ENCODE measurements at places on chromosomes 2 and 18. TPM values are rescaled to one million over a fixed set of nuclear protein-coding genes. Genes with fewer than 3 reads are reported as not detected.
A peak's percentile ranks its signal among the peaks of the same experiment; 100 is the strongest.

DNA sequence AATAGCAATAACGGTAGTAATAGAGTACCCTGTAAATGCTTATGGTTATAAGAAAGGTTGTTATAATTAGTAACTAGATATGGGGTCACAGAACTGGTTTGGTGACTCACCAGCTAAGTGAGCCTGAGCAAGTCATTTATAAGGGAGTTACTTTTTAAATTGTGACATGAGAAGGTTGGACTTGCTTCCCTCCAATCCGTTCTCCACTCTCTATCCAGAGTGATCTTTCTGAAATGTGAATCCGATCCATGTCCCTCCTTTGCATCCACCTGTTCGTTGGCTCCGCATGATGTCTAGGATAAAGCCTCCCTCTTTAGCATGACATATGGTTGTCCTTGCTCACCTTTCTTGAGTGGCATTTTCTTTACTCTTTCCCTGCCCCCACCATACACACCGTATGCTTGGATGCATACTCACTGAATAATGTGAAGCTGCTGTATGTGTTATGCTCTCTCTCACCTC, 83.1 kb downstream of the CDC42EP3 start:
- no peak for DNase-seq

DNA sequence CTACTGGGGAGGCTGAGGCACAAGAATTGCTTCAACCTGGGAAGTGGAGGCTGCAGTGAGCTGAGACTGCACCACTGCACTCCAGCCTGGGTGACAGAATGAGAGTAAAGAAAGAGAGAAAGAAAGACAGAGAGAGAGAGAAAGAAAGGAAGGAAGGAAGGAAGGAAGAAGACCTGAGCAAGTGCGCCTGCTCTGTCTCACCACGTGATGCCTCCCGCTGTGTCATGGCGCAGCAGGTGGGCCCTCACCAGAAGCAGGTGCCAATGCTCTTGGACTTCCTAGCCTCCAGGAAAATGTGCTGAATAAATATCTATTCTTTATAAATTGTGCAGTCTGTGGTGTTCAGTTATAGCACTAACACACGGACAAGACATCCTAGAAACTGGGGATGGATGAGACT, 270.0 kb downstream of the CYP26B1 start:
- no peak for DNase-seq

DNA sequence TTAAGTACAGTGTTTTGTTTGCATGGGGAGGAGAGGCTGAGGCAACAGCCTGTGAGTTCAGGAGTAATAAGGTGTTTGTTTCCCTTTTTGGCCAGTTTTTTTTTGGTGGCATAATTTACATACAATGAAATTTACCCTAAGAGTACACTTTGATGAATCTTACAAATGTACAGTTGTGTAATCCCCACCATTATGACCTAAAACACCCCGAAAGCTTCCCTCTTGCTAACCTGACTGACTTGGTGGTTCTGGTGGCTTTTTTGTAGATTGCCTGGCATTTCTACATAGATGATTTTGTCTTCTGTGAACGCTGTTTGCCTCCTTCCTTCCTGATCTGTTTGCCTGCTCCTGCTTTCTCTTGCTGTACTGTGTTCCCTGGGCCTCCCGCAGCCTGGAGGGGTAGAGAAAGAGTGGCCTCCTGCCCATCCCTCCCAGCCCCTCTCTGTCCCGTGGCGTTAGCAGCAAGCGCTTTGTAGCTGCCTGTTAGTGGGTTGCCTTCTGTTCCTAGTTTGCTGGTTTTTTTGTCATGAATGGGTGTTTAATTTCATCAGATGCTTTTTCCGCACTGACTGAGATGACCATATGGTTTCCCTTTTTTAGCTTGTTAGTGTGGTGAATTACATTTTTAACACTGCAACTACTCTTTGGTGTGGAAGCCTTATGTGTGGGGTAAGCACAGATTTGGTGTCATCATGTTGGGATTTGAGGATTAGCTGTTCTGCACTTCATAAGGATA, 32.1 kb downstream of the ASAP2 start:
- DNase-seq = no peak

DNA sequence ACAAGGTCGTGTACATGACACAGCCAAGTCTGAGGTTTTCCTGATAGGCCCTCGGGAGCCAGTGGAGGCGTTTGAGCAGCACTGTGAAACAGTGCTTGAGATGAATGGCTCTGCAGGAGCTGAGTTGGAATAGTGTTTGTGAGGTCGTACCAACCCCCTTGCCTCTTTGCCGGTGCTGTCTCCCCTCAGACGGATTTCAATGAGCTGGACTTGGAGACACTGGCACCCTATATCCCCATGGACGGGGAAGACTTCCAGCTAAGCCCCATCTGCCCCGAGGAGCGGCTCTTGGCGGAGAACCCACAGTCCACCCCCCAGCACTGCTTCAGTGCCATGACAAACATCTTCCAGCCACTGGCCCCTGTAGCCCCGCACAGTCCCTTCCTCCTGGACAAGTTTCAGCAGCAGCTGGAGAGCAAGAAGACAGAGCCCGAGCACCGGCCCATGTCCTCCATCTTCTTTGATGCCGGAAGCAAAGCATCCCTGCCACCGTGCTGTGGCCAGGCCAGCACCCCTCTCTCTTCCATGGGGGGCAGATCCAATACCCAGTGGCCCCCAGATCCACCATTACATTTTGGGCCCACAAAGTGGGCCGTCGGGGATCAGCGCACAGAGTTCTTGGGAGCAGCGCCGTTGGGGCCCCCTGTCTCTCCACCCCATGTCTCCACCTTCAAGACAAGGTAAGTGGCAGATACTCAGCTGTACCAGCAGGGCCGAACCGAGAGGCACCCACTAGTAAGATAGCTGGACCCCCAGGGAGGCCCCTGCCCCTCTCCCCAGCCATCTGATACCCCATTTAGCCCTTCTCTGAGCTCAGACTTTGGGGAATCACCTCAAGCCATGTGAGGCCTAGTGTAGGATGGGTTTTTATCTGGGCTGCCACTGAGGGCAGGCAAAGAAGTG, 83.1 kb downstream of the EPAS1 start:
- no peak for DNase-seq

NMUR1 gene
- total RNA-seq = not detected

RNF152 gene
- total RNA-seq = 48.2 TPM

- no peak for DNase-seq
Measured at GRCh38 chr2:222424276-222424728, at the start of gene SGPP2. TSS of gene SGPP2 (plus strand) at chr2:222424543. CDS start at chr2:222424603, 60 bp downstream.

IER3IP1 gene
- 15.9 TPM for total RNA-seq

DNA sequence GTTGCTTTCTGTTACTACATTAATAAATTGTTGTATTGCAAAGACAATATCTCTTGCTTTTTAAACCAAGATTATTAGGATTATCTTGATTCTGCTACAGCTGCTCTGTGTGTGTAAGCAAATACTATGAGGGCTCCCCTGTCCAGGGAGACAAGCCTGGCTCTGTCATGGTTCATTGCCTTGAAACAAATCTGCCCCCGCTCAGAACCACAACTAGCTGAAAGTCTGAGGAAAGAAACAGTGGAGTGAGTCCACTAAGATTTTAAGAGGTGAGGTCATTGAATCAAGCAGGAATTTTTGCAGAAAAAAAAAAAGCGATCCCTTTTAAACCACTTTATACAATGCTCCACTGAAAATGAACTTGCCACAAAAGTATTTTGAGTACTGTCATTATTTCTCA, 30.8 kb upstream of the LRRTM4 start:
- DNase-seq = no peak

CRYGC gene
- not detected for total RNA-seq

ABCG8 gene
- total RNA-seq = not detected

DNA sequence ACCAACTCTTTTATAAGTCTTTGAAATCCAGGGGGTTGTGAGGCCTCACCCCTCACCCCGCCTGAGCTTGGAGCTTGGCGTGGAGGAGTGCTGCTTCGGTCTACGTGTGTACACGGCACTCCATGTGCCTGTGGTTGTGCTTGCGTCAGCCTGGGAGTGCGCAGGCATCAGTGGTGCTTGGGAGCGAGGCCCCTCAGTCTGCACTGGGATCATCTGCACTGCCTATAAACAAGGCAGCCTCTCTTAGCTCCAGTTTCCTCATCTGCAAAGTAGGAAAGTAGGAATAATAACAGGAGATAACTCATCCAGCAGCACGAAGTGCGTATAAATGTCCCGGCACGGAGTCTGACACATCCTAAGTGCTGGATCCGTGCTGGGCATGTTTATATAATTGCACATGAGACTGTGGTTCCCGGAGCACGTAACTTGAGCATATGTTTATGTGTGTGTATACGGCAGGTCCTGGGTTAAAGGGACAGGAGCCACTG, 1.2 kb downstream of the GYPC start:
- peak; percentile 96 for DNase-seq

- no peak for DNase-seq
Measured at GRCh38 chr2:143217512-143218115, 88.4 kb downstream of the ARHGAP15 start.

GRCh38 chr2:54599326-54599710, 124.1 kb upstream of the EML6 start:
- DNase-seq = no peak

SCTR gene
- not detected for total RNA-seq

STPG4 gene
- not detected for total RNA-seq

DNA sequence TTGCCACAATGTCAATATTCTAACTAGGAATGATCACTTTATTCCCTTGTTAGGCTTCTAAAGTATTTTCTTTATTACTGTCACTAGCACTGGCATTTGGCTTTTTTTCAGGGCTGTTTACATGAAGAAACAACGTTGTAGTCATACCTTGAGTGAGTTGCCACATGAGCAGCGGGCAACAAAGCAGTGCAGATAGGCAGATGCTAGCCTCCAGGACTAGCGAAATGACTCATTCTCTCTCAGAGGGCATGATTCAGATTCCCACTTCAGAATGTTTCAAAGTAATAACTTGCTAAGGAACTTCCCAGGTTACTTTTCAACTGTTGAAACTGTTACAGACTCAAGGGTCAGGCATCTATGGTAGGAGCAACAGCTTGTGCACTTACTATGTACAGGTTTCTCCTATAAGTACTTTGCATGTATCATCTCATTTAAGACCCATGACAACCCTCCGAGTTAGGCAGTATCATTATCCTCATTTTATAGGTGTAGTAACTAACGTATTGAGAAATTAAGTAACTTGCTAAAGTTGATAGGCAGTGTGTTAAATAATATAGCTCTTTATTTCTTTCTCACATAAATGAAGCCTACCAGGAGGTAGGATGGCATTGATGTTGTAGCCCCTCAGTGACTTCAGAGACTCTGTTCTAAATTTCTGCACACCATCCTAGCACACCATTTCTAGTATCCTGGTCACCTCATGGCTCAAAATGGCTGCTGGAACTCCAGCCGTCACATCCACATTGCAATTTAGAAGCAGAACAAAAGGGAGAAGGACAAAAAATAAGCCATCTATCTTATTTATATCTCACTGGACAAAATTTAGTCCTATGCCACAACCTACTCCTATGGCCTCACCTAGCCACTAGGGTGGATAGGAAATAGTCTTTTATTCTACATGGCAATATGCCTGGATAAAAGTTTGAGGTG, 83.3 kb downstream of the ICOS start:
- DNase-seq = peak; percentile 50

DNA sequence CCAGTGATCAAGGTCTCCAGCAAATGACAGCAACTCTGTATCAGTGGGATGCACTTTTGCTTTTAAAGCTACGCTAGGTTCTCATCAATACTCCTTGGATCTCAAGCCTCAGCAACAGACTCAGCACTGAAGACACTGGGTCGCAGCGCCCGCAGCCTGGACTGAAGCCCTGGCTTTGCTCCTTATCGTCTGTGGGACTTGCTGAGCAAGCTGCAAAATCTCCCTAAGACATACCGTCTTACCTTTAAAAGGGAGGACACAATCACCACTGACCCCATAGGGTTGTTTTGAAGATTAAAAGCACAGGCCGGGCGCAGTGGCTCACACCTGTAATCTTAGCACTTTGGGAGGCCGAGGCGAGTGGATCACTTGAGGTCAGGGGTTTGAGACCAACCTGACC, 8.1 kb downstream of the CYB5A start:
- no peak for DNase-seq

DNA sequence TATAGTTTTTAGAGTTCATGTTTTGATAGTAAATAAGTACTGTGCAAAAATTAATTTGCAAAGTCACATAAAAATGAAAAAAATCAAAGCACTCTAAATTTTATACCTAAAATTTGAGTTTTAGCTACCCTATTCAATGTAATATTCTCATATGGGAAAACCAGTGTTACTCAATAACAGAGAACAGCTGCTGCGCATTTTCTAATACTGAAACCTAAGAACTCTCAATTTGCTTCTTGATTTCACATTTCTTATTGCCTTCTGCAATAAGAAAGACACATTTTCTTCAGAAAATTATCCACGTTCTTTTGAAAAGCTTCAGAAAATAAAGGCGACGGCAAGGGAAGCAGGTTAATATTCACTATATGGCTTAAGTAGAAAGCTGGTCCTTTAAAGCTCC, 199.1 kb upstream of the CCDC150 start:
- no peak for DNase-seq

DNA sequence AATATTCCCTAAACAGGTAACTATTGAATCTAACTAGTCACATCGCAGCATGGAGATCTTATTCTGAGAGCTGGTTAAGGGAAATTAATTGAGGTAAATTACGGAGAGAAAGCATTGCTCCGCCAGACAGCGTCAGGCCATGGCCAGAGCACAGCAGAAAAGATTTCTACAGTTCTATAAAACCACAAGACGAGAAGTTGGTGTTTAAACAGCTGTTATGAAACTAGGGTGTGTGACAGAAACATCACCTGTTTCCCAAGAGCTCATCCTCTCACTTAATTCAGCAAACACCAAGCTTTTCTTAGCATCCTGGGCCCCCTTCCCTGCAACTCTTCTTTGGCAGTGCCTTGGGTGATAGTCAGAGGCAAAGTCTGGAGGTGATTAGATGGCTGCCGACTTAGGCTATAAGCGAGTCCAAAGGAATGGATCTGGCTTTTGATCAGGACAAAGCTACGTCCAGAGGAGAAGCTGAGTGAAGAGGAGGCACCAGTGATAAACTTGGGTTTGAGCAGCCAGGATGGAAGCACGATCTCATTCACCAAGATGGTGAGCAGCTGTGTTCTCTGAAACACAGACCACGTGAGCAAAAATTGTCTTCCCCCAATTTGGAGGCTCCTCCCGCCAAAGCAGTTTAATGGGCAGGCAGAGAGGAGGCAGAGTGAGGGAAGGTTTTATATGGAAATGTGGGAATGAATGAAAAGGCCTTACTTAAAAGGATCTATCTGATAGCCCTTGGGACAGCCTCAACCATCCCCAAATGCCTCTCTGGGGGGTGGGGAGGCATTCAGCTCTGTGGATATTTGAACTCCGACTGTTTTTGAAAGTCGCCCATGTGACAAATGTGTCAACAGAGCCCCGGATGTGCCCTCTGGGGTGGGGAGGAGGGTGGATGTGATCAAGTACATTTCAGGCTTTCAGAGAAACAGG, 57.8 kb downstream of the PKDCC start:
- DNase-seq = no peak

DNA sequence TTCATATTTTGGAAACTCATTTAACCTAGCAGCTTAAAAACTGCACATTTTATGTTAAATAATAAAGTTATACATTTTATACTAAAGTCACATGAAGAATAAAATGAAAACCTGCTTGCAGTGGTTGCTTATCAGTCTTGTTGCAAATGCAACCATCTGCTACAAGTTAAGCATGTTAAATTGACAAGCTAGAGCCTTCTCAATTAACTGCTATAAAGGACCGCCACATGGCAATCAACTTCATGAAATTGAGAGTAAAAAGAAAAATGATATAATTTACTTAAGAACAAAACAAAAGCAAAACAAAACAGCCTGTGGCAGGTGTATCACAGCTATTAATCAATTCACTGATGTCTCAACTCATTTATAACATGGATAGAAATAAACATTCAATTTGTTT, 78.7 kb downstream of the RTTN start:
- no peak for DNase-seq

MAPK4 gene
- total RNA-seq = not detected

- DNase-seq = peak; percentile 47
Measured at GRCh38 chr18:74116633-74117554, 30.7 kb downstream of the FBXO15 start.

FBXO48 gene
- total RNA-seq = 0.45 TPM

SLC11A1 gene
- 0.10 TPM for total RNA-seq
